ENCODE measurements at places on chromosomes 4 and X. TPM values are rescaled to one million over a fixed set of nuclear protein-coding genes. Genes with fewer than 3 reads are reported as not detected.

UCP1 gene
- total RNA-seq: not detected

DNA sequence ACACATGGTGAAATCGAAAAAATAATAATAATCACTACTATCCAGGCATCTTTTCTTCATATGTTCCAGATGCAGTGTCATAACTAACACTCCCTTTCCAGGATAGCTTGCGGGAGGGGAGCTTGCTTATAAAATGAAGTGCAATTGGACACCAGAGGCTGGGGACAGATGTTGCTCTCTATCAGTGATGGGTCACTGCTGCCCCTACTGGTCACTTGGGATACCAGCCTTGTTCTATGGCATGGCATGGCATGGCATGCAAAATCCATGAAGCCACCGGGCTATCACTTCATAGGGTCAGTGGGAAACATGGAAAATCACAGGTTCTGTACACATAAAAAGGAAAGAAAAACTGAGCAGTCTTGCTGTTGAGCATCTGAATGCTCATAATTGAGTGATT is 168.1 kb downstream of the GLRA2 start:
- DNase-seq: peak; percentile 27

GRCh38 chr4:89129080-89129640 is 17.8 kb downstream of the TIGD2 start:
- DNase-seq: no peak

GRCh38 chr4:76488888-76489685 is 54.1 kb downstream of the SHROOM3 start:
- DNase-seq: no peak

- no peak for DNase-seq
Measured at GRCh38 chr4:118939169-118939783, 50.6 kb downstream of the SYNPO2 start.
